ENCODE measurements at places on chromosomes 5 and 9. TPM values are rescaled to one million over a fixed set of nuclear protein-coding genes. Genes with fewer than 3 reads are reported as not detected.

OR1J2 gene
- not detected for total RNA-seq

LAMC3 gene
- total RNA-seq: not detected

ADGRD2 gene
- total RNA-seq: not detected

ATP6V0E1 gene
- 61.8 TPM for total RNA-seq

SLC1A1 gene
- not detected for total RNA-seq

MEIKIN gene
- not detected for total RNA-seq

RASEF gene
- not detected for total RNA-seq

MPDZ gene
- not detected for total RNA-seq

DIRAS2 gene
- not detected for total RNA-seq

ABO gene
- total RNA-seq: 1.7 TPM
